Epithelial cell of prostate (primary cell): ENCODE measurements at places on chromosomes 4 and X.

DNA sequence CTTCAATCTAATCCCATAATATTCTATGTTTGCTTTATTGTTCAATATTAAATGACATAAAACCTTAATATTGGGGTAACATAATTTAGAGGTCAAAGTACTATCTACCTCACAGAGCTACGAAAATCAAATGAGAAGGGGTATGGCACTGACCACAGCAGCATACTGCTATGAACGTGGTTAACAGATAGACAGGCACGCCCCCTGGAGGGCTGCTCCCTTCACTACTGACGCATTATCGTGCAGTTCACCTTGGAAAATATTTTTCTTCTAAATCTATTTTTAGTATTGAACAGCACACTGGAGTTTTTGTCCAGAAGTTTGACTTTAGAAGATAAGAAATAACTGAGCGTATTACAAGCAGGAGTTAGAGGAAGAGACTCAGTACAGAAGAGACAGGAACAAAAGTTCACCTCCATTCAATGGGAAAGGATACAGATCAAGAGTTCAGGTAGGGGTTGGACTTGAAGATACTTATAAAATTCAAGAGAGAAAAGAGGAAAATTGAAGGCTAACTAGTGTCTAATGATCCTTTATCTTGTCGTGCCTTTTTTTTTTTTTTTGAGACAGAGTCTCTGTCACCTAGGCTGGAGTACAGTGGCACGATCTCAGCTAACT, 22.7 kb downstream of the MAP9 start:
- DNase-seq: no peak

- DNase-seq: no peak
Measured at GRCh38 chrX:134184936-134185335, 52.0 kb upstream of the CCDC160 start.

DNA sequence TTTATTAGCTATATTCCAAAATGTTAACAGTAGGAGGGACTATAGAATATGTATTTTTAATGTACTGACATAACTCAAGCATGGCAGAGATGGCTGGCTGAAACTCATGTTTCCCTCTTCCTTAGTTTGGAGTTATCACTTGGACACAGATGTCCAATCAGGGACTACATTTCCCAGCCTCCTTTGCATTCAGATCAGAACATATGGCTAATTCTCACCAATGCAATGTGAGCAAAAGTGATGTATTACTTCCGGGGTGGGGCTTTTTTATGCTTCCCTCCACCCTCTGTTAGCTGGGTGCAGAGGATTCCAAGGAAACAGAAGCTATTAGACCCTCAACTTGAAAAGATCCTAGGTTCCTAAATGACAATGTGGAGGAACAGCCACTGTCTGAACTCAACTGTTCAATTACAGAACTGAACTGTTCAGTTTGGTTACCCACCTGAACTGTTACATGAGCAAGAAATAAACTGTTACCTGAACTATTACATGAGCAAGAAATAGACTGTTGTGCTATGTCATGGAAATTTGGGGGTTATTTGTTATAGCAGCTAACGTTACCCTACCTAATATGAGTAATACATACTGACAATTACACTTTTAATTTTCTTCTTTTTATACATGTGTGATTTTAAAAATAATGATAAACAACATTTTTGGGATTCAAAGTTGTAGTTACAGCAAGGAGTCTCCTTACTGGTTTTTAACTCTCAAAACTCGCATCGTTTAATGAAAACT, 29.6 kb upstream of the ERVMER34-1 start:
- DNase-seq: no peak

DNA sequence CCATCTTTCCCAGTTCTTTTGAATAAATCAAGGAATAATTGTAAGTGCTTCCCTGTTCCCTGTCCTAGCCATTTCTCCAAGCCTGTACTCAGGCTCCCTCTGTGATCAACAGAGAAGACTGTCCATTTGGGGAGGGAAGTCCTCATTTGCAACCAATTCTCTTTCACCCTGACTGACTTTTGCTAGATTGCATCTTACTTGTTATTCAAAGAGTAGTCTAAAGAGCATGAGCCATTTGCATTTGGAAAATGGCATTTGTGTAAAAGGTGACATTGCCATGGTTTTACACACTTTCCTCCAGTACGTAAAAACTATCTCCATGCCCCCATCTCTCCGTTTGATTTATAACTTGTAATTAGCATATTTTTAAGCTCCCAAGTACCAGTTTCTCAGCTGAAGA, 110.6 kb downstream of the MBNL3 start:
- DNase-seq: no peak

DNA sequence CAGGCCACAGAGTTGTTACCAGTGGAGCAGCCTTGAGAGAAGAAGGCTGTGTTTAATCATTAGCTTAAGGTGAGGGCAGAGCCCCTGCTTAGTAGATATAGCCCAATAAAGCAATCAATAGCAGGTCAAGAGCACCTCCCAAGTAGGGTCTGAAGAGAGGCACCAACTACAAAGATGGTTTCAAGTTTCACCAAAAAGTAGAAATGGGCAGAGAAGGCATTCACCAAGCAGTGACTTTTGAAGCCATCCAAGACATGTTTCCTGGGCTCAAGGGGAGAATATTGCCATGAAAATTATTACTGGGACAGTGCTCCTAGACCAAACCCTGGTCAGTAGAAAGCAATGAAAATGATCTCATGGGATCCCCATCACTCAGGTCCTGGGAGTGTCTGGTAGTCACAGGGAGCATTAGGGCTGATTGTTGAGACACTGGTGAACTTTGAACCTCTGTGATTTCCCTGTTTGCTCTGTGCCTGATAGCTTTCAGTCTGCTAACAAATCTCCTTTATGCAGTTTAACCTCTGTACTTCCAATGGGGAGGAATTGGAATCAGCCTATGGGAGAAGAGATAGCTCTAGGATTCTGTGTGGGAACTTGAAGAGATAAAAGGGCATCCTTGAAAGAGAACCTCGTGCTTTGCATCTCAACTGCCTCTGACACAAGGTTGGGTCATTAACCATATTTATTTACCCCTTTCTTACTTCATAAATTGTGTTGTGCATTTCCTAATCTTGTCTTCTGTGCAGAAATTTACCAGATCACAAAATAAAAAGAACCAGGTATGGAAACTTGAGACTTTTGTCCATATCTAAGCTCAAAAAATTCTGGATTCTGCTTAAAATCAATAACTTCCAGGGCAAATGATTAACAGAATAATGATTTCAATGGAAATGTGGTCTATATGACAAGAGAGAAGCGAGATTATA, 9.3 kb upstream of the OTC start:
- no peak for DNase-seq

DNA sequence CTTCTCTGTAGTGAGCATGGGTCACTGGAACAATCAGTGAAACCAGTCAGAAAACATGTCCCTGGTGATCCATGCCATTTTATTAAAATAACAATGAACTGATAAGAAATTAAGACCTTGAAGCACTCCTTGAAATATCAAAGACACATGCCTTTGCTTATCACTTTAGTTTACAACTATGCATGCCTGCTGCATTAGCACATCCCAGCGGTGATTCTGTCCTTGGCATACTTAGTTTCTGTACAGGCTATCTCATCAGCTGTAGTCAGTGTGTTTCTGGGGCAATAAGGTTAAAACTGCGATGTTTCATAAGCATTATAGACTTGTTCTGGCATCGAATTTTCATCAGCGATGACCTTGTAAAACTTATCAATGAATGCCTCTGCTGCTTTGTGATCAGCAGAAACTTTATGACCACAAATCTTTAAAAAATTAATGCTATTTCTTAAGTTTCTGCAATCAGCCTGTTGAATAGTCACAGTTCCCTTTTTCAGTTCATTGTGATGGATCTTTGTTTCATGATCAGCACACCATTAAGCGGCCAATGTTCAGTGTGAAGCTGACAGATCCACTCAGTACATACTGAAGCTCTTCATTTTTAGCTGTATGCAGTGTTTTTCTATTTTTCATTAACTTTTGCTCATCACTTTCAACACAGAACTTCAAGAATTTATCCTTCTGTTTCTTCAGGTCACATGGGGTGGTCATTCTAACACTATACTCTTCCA, 150.5 kb downstream of the RNF150 start:
- DNase-seq: no peak

DNA sequence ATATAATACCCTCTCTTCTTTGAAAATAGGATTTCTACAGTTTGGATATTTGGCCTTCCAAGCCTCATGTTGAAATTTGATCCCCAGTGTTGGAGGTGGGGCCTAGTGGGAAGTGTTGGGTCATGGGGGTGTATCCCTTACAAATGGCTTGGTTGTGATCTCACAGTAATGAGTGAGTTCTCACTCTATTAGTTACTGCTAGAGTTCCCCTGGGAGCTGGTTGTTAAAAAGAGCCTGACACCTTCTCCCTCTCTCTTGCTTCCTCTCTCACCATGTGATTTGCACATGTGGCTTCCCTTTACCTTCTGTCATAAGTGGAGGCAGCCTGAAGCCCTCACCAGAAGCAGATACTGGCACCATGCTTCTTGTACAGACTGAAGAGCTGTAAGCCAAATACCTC, 73.9 kb downstream of the HDAC8 start:
- no peak for DNase-seq

GRCh38 chrX:57951666-57952319, 41.5 kb upstream of the ZXDA start:
- DNase-seq: no peak

DNA sequence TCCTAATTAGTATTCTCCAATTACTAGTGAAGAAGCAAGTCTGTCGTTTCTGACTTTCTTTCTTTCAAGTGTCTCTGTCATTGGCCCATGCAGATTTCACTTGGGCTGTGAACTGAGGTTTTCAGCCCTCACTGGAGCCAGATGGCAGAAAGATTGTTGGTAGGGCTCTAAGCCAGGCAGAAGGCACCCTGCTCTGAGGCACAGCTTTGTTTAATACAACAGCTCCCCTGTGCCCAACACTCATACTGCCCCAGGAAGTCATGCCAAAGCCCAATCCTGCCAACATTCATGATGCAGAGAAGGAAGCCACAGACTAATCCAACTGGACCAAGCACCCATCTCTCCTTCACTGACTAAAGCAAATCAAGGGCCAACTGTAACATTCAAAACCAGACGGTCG, 117.1 kb upstream of the FRG1 start:
- no peak for DNase-seq

DNA sequence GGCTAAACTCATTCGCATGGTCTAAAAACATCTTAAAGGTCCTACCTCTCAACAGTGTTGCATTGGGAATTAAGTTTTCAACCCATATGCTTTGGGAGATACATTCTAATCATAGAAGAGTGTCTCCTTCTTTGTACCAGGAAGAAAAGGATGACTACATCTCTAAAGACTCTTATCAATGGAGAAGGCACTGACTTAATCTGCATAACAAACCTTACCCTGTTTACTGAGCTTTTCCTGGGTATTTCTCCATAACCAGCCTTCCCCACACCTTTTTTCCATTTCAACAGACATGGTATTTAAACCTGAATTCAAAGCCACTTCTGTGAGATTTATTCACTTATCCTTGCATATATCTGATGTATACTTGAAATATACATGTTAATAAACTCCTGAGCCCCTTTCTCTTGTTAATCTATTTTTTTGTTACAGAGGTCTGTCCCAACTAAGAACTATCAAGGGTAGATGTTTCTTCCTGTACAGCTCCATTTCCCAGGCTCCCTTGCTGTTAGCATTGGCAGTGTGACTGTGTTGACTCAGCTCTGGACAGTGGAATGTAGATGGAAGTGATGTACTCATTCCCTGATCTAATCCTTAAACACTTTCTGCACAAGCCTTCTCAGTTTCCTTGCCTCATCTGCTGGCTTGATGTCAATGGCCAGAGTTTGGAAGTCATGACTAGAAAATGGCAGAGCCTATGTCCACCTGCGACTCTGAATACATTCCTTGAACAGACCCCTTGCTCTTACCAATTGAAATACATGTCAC, 148.9 kb upstream of the CPEB2 start:
- peak; percentile 69 for DNase-seq

DNA sequence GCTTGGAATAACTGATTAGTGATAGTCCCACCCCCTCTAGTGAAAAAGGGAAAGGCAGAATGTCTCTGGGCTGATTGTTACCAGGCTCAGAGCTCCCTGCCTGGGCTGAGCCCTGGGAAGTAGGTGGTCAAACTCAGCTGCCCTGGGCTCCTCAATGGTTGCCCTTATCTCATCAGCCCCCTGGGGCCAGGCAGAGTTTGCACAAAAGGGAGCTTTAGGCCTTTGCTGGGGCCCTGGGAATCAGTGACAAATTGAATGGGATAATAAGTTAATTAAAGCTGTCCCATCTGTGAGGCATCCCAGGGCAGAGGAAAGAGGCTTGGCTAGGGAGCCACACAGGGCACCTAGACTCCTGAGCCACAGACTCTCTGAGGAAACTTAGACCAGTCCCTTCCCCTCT, 89.0 kb downstream of the EFNB1 start:
- no peak for DNase-seq

GRCh38 chrX:42220083-42220482, 296.7 kb upstream of the CASK start:
- DNase-seq: no peak

- DNase-seq: no peak
Measured at GRCh38 chr4:128572778-128573241, 236.7 kb upstream of the JADE1 start.

DNA sequence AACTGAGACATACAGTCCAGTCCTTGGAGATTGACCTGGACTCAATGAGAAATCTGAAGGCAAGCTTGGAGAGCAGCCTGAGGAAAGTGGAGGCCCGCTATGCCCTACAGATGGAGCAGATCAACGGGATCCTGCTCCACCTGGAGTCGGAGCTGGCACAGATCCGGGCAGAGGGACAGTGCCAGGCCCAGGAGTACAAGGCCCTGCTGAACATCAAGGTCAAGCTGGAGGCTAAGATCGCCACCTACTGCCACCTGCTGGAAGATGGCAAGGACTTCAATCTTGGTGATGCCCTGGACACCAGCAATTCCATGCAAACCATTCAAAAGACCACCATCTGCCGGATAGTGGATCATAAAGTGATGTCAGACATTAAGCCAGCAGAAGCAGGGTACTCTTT, 20.4 kb upstream of the FRMPD3 start:
- no peak for DNase-seq

- no peak for DNase-seq
Measured at GRCh38 chrX:75365243-75365975, 91.5 kb downstream of the UPRT start.

DNA sequence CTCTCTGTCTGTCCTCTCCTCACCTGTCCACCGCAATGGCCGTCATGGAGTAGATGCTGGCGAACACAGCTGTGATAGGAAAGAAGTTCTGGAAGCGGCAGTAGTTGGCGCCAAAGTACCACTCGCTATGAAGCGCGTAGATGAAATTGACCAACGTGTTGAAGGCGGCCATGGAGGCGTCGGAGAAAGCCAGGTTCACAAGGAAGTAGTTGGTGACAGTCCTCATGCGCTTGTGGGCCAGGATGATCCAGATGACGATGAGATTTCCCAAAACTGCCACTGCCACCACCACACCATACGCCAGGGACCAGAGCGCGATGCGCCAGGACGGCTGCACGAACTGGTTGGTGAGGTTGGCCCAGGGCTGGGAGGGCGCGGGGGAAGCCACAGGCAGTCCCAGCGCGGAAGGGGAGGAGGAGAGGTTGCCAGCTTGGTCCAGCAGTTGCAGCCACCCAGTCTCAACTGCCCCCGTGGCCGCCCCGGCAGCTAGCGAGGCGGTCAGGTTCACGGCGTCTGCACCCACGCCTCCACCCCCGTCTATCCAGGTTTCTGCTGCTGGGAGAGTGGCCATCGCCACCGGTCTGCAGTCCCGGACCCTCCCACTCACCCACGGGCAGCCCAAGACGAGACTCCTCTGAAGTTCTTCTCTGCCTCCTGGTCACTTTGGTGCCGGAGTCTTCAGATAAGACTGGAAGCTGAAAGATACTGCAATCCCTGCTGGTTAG, 518 bp downstream of the TACR3 start:
- no peak for DNase-seq
